ENCODE measurements at places on chromosomes 3 and 15.

DNA sequence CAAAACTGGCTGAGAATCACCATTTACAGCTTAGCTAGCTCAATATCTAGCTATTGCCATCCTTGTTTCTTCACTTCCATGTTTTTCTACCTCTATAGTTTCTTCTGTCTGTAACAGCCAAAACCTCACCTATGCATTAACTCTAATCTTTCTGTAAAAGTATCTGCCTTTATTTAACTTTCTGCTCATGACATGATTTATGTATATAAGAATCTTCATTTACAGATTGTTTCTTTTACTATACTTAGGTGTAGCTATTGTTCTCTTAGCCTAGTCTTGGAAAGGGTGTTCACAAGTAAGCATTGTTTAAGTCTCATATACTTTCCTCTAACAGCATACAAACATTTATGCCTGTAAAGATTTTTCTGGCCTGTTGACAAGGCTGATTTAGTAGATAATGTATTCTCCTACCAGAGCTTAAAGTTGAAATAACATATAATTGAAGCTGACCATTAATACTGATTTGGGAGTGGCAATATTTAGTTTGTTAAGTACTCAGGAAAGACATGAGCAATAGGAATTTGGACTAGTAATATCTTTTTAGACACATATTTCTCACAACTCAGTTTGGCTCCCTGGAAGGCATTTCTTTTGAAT is 9.4 kb downstream of the FILIP1L start:
- no peak for DNase-seq

GRCh38 chr3:126711121-126711760 is 7.2 kb downstream of the CHCHD6 start:
- DNase-seq: no peak

DNA sequence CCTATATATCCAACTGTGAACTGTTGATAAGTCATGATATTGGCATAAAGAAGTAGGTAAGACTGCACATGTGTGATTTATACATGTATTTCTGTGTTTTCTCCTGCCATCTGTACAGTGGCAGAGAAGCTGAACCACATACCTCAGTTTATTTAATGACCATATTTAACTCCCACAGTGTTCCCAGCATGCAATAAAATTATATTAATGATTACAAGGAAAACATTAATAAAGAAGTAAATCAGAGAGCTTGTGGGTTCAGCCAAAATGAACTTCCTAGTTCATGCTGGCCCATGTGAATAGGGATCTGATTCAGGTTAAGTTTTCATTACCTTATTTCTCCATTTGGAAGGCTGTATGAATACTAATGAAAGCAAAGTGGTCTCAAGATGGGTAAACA is 439.2 kb downstream of the CNTN6 start:
- no peak for DNase-seq

GRCh38 chr15:75200765-75201615 is 692 bp upstream of the C15orf39 start:
- DNase-seq: peak; percentile 55

DNA sequence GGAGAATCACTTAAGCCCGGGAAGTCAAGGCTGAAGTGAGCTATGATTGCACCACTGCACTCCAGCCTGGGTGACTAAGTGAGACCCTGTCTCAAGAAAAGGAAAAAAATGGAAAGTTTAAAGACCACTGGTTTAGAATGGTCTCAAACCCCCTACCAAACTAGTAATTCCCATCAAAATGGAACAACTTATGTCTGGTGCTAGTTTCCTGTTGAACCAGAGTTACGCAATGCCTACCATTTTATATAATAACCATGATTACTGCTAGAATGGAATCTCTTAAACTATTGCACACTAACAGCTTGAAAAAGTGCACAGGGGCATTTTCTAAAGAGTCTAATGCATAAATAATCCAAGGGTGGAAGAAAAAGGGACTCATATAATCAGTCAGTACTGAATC is 43.6 kb downstream of the DMXL2 start:
- DNase-seq: no peak

GRCh38 chr3:48492461-48493202 is 11.3 kb downstream of the SHISA5 start:
- no peak for DNase-seq

- DNase-seq: no peak
Observed at GRCh38 chr3:156158656-156159295, 38.4 kb downstream of the KCNAB1 start.

GRCh38 chr3:122996038-122996580 is 31.5 kb downstream of the SEMA5B start:
- peak; percentile 47 for DNase-seq

DNA sequence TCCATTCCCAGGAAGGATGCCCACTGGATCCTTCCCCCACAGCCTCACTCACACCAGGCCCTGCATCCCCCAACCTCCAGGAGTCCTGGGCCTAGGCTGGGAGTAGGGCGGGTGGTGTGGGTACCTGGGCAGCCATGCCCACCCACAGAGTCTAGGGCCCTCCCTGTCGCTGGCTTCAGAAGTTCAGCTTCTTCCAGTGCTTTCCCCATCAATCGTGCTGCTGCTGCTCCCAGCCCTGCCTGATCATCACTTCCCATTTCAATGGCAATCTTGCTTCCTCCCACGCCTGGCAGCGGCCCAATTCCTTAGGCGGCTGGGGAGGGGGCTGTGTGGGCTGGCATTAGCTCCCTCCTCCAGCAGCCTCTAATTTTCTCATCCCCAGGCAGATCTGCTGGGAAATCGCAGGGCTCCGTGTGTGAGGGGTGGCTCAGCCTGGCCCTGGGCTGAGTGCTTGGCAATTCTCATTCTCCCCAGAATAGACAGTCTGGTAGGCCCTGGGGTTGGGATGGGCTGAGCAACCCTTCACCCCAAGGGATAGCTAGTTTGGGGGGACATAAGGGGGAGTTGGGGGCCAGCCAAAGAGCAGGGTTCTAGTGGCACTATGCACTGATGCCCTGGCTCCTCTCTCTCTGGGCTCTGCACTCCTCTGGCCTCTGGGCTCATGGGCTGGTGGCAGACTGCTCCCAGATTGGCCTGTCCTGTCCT is 66.4 kb downstream of the SCN5A start:
- peak; percentile 48 for DNase-seq
